Cardiac fibroblast (primary cell): ENCODE measurements at places on chromosomes 16 and 17.

DNA sequence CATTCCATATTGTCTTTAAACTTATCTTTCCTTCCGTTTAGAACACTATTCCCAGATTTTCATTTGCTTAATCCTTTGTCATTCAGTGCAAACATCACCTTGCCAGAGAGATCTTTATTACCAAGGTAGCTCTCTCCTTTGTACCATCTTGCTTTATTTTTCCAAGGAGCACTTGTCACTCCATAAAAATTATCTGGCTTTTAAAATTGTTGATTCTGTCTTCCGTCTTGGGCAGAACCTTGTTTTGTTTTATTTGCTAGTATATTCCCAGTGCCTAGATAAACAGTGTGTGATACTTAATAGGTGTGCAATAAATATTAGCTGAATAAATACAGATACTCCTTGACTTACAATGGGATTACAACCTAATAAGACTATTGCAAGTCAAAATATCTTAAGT lies 327.7 kb downstream of the UTP18 start:
- no peak for DNase-seq

DNA sequence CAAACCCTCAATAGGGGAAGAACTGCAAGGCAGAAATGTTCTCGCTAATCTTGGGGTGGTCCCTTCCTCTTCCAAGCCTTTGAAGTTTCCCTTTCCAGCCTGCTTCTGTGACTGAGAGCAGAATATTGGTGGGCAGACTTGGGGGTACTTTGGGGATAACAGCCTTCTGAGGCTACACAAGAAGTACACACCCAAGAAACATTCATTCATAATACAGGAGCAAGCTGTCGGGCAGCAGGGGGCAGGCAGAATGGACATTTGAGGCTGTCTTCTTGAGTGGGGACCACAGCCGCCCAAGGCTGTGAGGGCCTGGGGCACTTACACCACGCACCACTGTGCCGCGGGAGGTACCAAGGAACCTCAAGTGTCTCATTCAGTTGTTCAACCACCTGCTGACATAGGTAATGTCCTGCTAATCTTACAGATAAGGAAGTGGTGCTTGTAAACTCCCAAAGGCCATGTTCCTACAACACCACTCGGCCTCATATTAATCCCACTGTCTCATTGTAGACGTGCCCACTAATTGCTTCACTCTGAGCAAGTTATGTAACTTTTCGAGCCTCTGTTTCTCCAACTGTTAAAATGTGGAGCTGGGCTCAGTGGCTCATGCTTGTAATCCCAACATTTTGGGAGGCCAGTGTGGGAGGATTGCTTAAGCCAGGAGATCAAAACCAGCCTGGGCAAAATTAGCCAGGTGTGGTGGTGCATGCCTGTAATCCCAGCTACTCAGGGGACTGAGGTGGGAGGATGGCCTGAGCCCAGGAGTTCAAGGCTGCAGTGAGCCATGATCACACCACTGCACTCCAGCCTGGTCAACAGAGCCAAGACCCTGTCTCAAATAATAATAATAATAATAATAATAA lies 2.5 kb upstream of the MRPS23 start:
- no peak for DNase-seq

- DNase-seq, result peak; percentile 99
Measured at GRCh38 chr16:30947859-30948666, 805 bp upstream of the ORAI3 start.

- no peak for DNase-seq
Measured at GRCh38 chr17:69358688-69359596, 32.0 kb upstream of the ABCA5 start.

DNA sequence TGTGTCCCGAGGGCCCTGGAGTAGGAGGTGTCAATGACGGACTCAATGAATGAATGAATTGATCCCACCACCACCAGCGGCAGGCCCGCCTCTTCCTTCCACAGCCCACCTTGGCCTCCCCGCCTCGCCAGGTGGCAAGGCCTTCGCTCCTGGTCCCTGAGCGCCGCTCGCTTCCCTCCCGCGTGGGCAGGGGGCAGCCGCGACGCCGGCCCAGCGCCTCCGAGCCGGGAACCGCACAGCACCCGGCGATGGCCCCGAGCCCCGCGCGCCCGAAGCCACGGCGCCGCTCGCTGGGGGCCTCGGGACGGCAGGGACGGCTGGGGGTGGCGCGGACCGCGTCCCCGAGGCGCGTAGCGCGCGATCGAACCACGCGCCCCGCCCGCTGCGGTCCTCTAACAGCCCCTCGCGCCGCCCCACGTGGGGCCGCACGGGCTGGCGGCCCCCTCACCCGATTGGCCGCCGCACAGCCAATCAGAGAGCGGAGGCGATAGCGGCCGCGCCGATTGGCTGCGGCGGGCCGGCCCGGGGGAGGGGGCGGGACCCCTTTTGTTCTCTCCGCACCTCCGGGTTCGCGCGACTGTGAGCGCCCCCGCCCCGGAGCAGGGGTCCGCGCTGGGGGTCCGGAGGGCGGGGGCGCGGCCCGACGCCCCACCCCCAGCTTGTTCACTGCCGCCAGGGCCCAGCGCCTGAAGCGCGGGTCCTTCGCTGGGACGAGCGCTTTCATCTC lies 31.4 kb downstream of the ACTG1 start:
- DNase-seq, result peak; percentile 79

DNA sequence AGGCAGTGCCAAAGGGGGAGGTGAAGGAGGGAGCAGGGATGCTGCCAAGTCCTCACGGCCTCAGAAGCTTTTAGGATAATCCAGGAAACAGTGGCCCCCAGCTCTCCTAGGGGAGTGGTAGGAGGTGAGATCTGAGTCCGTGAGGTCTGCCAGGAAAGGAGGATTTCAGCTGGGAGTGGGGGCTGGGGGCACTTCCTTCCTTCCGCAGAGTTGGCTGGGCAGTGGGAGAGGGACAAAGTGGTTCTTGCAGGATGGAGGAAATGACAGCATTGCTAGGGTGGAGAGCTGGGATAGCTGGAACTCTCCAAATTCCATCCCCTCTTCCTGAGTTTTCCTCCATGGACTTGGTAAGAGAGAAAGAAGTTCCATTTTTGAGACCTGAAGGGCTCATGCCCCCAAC lies 4.8 kb upstream of the SP6 start:
- no peak for DNase-seq

GRCh38 chr17:15038656-15039055 lies 226.5 kb downstream of the PMP22 start:
- DNase-seq, result peak; percentile 0

GRCh38 chr16:77549876-77550275 lies 115.0 kb upstream of the ADAMTS18 start:
- no peak for DNase-seq

DNA sequence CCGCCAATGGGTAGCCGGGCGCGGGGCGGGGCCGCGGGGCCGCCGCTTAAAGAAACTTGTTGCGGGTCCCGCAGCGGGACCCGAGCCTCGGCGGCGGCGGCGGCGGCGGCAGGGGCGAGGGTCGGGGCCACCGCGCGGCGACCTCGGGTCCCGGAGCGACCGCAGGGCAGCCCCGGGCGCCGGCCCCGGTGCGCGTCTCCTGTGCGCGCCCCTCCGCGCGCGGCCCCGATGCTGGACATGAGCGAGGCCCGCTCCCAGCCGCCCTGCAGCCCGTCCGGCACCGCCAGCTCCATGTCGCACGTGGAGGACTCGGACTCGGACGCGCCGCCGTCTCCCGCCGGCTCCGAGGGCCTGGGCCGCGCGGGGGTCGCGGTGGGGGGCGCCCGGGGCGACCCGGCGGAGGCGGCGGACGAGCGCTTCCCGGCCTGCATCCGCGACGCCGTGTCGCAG lies at the start of gene SOX8:
TSS of gene SOX8 (plus strand) at position 76 of the 450 bp plus-strand sequence. CDS start at position 229, 153 bp downstream.
- no peak for DNase-seq

DNA sequence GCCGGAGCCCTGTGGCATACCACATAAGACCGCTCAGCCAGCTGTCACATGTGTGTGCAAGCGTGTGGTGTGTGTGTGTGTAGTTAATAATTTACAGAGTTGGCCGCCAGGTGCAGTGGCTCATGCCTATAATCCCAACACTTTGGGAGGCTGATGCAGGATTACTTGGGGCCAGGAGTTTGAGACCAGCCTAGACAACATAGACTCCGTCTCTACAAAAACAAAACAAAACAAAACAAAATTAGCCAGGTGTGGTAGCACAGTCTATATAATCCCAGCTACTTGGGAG lies 20.4 kb downstream of the SOCS1 start:
- no peak for DNase-seq

GRCh38 chr16:2278272-2278608 lies 10.3 kb upstream of the RNPS1 start:
- no peak for DNase-seq

- no peak for DNase-seq
Measured at GRCh38 chr16:79509211-79509631, 91.3 kb downstream of the MAF start.

DNA sequence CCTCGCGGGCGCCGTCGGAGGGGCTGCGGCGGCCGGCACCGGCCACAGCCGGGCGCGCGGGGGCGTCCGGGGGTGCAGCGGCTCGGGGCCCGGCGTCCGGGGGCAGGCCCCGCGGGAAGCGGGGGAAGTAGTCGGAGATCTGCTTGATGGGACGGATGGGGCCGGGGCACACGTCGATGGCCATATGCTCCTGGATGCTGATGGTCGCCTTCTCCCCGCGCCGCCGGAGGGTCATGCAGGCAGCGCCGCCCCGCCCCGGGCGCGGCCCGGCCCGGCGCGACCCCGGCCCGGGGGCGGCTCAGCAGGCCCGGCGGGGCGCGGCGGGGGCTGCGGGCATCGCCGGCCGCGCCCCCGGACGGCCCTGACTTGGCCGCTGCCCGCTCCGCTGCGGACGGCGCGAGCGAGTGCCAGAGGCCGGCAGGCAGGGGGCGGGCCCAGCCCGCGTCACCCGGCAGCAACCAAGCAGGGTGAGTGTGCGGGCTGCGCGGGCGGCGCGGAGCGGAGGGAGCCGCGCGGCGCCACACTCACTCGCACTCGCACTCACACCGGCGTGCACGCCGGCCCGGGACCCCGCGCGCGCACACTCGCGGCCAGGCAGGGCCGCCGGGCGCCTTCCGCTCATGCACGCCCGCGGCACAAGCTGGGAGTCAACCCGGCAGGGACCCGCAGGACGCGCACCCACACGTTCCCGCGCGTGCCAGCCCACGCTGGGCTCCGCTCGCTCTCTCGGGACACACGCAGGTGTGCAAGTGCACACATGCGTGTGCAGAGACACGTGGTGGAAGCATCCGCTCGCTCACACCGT lies at the start of gene DOC2B:
TSS of gene DOC2B (minus strand) at position 406 of the 805 bp plus-strand sequence. CDS start at position 235, 171 bp downstream.
- peak; percentile 12 for DNase-seq

- no peak for DNase-seq
Measured at GRCh38 chr16:11621920-11622651, 35.4 kb upstream of the LITAF start.

- DNase-seq, result no peak
Measured at GRCh38 chr16:80752541-80752940, 51.9 kb downstream of the CDYL2 start.
